ENCODE measurements at places on chromosomes 1 and 21. TPM values are rescaled to one million over a fixed set of nuclear protein-coding genes. Genes with fewer than 3 reads are reported as not detected.

Gene CD244
- polyA plus RNA-seq: 0.71 TPM

Gene LCE1A
- not detected for polyA plus RNA-seq

Gene SNX7
- 39.6 TPM for polyA plus RNA-seq

Gene LRRC71
- 3.6 TPM for polyA plus RNA-seq

Gene CD48
- 6.8 TPM for polyA plus RNA-seq

Gene SERTAD4
- 4.1 TPM for polyA plus RNA-seq

Gene ARHGEF2
- 212 TPM for polyA plus RNA-seq

Gene AQP10
- 0.14 TPM for polyA plus RNA-seq

Gene DNM3
- polyA plus RNA-seq: 6.6 TPM

Gene TAL1
- polyA plus RNA-seq: 11.9 TPM

Gene ABCA4
- 0.73 TPM for polyA plus RNA-seq

Gene FMO1
- 3.2 TPM for polyA plus RNA-seq

Gene PARP1
- polyA plus RNA-seq: 134 TPM

Gene NOTCH2NLA
- polyA plus RNA-seq: 38.6 TPM

Gene ASAP3
- polyA plus RNA-seq: 43.3 TPM

Gene LIN28A
- polyA plus RNA-seq: 0.10 TPM

Gene RIPPLY3
- 1.4 TPM for polyA plus RNA-seq

Gene SPSB1
- 6.3 TPM for polyA plus RNA-seq

Gene SFN
- 0.57 TPM for polyA plus RNA-seq

Gene TRPM2
- 1.6 TPM for polyA plus RNA-seq

Gene AGL
- 24.8 TPM for polyA plus RNA-seq

Gene AKR1A1
- 138 TPM for polyA plus RNA-seq

Gene TSPAN1
- polyA plus RNA-seq: 7.6 TPM
